Memory B cell (primary cell): ENCODE measurements at places on chromosomes 2 and 18.

DNA sequence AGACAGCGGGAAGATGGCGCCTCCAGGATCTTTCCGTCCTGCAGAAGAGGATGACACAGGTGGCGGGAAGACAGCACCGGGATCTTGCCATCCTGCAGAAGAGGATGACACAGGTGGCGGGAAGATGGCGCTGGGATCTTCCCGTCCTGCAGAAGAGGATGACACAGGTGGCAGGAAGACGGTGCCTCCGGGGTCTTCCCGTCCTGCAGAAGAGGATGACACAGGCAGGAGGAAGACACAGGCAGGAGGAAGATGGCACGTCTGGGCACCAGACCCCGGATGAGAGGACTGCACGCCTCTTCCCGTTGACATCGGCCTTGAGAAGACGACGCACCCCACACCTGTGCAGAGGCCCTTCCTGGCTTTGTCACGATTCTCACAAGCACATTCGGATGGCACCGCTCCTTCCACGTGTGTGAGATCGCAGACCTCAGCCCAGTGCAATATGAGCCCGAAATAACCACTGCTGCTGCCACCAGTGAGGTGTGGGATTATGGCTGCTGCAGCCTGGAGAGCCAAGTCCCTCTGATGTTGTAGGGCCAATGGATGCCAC is 79.4 kb upstream of the SNTG2 start:
- no peak for DNase-seq

DNA sequence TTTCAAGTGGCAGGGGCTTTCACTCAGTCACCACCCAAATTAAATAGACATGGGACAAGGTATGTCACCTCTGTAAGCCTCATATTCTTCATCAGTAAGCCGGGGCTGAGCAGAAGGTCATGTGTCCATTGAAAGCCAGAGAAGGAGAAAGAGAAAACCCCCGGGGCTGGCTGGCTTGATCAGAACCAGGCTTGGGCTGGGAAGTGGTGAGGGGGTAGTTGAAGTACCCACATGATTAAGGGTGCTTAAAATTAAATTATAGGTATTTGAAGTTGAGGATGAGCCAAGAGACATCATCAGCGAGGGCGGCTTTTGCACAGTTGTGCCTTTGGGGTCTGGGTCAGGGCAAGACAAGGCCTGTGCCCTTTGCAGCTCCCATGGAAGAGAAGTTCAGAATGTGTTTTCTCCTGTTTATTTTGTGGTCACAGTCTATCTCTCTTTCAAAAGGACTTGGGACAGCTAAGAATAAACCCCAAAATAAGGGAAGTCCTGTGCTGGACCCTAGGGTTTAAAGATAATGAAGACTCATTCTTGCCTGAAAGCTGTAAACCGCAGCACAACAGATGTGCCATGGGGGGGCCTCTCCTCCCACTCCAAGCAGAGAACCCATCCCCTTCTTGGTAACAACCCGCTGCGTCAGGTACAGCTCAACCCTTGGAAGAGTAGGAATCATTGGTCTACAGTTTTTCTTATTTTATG is 10.7 kb downstream of the DBI start:
- no peak for DNase-seq

DNA sequence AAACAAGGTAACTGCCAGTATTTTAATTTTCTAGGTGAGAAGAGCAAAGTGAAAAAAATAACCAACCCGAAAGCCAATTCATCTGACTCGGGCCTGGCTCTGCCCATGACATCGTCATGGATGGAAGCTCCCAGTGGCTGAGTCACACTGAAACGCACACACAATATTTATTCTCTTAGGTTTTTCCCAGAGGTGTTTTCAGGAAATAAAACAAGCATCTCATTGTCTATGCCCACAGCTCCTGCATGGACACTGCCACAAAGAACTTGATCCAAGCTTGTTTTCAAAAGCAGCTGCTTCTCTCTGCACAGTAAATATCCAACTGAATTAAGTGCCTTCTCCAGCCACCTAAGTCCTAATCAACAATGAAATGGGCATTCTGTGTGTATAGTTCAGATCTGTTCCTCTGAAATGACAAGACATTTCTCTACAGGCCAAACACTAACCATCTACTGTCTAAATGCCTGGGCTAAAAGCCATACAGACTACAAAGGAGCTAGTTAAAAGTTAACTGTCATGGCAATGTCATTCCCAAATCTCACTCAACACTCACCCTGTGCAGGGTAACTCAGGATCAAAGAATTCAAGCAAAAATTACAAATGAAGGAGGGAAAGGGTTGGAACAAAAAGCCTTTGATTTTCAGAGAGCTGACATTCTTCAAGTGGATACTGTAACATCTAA is 62.9 kb downstream of the RPL31 start:
- DNase-seq = no peak

DNA sequence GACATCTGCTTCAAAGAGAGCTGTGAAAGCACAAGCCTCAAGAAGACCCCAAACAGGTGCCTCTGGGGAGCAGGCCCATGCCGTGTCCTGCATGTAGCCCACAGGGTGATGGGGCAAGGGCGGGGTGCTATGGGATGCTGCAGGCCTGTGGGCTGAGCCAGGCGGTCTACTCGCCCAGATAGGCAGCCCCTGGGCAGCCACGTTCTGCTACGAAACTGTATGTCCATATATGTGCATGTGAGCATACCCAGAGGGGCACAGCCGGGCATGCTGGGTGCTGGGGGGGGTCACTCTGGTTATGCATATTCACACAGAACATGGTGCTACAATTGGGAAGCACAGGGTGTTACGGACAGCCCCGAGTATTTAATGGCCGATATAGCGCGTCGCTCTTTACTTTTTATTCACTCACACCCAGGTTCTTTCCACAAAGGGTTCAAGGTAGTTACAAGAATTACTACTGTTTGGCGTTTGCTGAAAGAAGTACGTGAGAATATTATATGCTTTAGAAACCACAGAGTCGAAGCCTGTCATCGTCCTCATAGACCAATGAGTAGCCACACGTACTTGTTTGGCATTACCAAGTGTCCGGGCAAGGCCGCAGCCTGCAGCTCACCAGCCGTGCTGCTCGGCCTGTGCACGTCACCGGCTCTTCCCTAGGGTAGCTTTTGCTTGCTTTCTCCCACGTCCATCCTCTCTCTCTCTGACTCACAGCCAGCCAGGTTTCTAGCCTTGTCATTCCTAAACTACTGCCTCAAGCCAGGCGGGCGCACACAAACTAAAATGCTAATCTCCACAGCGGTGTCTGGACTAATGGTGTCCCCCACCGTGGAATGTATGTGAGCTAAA is 14.4 kb downstream of the MTERF4 start:
- DNase-seq = no peak

DNA sequence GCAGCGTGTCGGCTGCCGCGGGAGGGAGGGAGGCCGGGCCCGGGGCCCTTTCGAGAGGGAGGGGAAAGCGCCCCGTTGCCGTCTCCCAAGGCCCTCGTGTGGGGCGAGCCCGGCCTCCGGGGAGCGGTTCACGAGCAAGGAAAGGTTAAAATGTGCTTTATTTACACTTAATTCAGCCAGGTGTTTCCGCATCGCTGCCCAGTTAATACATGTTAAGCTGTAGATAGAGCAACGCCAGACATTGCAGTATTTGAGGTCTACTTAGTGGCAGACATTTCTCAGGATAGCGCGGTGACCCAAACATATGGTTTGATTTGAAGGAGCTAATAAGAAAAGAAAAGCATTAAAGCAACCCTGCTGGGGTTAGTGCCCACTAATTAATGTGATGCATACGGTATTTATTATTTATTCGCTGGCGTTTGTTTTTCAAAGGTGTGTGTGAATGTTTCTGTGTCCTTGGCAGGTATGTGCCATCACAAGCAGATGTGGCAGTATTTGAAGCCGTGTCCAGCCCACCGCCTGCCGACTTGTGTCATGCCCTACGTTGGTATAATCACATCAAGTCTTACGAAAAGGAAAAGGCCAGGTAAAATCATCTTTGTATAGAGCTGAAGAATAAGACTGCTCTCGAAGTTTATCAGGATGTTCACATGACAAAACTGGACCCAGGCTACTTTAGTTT is 571 bp downstream of the EEF1B2 start:
- no peak for DNase-seq

DNA sequence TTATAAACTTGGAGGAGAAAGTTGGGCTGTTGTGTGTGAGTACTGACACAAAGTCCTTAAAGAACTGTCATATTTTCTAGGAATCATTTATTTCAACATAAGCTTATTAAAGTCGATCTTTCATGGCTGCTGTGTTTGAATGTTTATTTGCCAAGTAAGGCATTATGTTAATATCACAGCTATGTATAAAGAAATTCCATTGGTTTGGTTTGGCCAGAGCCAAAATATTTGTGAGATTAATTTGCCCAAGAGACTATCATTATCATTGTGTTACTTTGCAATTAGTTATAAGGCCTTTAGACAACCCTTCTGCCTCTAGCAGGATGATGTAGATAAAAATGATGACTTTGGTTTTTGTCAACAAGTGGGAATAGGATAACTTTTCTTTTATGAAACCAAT is 240.6 kb upstream of the NT5C1B start:
- no peak for DNase-seq

DNA sequence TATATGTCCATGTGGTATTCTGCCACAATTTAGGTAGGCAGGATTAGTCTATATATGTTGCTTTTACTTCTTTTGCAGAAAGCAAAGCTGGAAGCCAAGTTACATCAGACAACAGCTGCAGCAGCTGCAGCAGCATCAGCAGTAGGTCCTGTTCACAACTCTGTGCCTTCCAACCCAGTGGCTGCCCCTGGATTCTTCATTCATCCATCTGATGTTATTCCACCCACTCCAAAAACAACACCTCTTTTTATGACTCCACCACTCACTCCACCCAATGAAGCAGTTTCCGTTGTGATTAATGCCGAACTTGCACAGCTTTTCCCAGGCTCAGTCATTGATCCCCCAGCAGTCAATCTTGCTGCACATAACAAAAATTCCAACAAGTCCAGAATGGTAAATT is 107.6 kb downstream of the BIRC6 start:
- no peak for DNase-seq

DNA sequence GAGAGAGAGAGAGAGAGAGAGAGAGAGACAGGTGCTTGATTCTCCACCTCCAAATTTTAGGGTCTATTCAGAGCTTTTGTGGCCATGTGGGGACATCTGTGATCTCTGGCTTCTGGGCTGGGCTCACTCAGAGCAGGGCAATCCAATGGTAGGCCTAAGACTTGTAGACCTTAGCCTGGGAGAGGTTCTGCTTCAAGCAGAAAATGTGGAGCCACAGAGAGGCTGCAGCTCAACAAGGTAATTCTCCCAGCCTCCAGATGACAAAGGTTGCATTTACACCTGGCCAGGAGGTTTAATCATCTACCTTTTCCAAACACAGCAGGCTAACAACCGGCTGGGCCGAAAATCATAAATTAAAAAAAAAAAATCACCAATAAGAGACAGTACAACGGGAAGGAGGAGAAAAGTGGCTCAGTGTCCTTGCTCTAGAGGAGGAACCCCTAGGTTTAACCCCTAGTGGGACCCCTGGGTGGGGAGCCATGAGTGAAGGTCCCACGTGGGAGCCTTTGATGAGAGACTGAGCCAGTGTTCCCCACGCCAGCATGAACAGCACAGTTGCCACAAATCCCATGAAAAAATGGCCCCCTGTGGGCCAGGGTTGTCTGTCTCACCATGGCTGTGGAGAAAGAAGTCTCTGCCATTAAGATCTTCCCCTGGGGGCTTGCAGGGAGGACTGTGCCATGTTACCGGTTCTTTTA is 124.0 kb upstream of the GATA6 start:
- DNase-seq = no peak

DNA sequence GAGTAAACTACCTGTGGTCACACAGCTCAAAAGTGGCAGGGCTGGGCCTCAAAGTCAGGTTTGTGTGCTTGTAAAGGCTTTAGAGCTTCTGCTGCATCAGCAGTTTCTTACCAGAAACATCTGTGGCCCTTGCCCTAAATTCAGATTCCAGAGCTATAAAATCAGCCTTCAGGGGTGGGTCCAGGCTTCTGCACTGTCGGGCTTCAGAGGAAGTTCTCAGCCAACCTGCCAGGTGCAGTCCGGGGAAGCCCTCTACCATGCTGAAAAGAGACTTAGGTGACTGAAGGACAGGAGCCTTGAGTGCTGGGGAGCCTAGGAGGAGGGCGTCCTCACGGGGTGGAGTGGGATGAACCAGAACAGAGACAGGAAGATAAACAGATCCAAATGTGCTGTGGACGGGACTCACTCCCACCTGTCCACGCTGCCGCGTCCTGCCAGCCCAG is 69.9 kb upstream of the HS6ST1 start:
- no peak for DNase-seq

GRCh38 chr2:64291181-64291580 is 147.0 kb upstream of the PELI1 start:
- no peak for DNase-seq

DNA sequence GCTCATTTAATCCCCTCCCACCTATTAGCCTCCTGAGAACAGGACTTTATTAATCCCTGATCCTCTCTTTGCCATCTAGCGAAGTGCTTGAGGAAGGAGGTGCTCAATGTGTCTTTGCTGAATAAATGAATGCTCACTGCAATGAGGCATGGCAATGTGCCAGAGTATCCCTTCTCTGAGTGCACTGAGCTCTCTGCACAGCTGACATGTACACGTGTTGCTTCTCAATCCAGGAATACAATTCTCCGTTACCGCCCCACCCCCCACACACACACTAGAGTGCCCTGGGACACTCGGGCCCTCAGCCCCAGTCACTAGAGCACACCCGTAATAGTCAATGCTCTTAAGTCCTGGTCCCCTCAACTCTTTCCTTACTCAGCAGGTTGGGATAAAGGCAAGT is 41.4 kb downstream of the FAM178B start:
- DNase-seq = no peak
